ENCODE measurements at places on chromosomes 6 and 20. TPM values are rescaled to one million over a fixed set of nuclear protein-coding genes. Genes with fewer than 3 reads are reported as not detected.

The TFAP2C gene
- not detected for total RNA-seq

The EPM2A gene
- 10.6 TPM for total RNA-seq

The DEFB132 gene
- total RNA-seq: not detected

The PLEKHG1 gene
- 5.6 TPM for total RNA-seq

The NRSN1 gene
- not detected for total RNA-seq

The TNXB gene
- total RNA-seq: 12.3 TPM

The ADIG gene
- total RNA-seq: not detected

The SOX18 gene
- not detected for total RNA-seq

The SEL1L2 gene
- total RNA-seq: not detected

The ANKEF1 gene
- 4.1 TPM for total RNA-seq

The RFX6 gene
- not detected for total RNA-seq

The OR2H2 gene
- not detected for total RNA-seq

GRCh38 chr6:33877982-33878535 is 74.3 kb upstream of the MLN start:
- DNase-seq: no peak

- no peak for DNase-seq
Measured at GRCh38 chr6:117423754-117424153, 2.0 kb downstream of the ROS1 start.

GRCh38 chr6:25484900-25485299 is 167.1 kb upstream of the SCGN start:
- DNase-seq: no peak

- no peak for DNase-seq
Measured at GRCh38 chr6:41474213-41474933, 71.8 kb upstream of the FOXP4 start.

DNA sequence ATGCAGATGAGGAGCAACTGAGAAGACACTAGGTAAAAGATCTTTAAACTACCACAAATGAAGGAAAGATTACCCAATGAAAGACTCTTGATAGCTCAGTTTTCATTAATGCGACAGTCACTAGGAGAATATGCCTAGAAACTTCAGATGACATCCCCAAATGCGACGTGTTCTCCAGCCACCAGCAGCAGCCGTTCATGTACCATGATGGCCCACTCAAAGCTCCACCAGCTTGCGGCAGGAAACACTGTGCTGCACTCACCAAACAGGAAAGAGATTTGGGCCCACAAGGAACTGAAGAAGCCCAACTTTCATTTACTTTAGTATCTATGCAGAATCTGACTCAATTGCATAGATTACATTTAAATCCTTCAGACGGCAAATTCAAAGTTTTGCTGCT is 7.5 kb downstream of the DIDO1 start:
- DNase-seq: peak; percentile 40

GRCh38 chr20:17827759-17828559 is 128.2 kb downstream of the BANF2 start:
- no peak for DNase-seq

DNA sequence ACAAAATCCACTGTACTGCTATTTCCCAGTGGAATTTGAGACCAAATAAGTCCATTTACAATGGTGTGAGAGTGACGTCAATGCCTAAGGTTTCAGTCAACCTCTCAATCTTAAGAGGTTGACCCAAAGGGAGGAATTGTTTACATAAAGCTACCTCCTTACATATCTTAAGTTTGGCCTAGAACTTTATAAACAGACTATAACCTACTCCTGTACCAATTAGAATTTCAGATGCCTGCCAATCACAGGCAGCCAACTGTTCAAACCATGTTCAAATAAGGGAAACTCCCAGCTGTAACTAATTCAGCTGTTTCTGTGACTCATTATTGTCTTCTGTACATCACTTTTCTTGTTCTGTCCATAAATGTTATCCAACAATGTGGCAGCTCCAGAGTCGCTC is 14.5 kb downstream of the LGSN start:
- DNase-seq: no peak

- DNase-seq: no peak
Measured at GRCh38 chr6:87210979-87211378, 55.6 kb downstream of the ZNF292 start.

DNA sequence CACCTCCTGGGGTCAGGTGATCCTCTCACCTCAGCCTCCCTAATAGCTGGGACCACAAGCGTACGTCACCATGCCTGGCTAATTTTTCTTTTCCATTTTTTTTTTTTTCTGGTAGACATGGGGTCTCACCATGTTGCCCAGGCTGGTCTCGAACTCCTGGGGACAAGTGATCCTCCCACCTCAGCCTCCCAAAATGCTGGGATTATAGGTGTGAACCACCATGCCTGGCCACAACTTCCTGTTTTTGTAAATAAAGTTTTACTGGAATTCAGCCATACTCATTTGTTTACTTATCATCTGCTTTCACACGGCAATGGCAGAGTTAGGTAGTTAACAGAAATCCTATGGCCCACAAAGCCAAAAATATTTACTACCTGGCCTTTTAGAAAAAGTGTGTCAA is 7.8 kb upstream of the RUNX2 start:
- no peak for DNase-seq

DNA sequence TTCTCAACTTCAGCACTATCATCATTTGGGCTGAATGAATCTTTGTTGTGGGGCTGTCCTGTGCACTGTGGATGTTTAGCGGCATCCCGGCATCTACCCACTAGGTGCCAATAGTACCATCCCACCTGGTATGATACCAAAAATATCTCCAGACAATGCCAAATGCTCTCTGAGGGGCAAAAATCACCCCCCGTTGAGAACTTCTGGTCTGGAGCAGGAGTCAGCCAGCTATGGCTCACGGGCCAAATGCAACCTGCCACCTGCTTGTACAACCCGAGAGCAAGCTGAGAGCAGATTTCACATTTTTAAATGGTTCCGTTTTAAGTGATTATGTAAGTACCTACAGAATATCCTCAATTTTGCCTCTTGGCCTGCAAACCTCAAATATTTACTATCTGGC is 26.8 kb downstream of the KCNB1 start:
- no peak for DNase-seq

DNA sequence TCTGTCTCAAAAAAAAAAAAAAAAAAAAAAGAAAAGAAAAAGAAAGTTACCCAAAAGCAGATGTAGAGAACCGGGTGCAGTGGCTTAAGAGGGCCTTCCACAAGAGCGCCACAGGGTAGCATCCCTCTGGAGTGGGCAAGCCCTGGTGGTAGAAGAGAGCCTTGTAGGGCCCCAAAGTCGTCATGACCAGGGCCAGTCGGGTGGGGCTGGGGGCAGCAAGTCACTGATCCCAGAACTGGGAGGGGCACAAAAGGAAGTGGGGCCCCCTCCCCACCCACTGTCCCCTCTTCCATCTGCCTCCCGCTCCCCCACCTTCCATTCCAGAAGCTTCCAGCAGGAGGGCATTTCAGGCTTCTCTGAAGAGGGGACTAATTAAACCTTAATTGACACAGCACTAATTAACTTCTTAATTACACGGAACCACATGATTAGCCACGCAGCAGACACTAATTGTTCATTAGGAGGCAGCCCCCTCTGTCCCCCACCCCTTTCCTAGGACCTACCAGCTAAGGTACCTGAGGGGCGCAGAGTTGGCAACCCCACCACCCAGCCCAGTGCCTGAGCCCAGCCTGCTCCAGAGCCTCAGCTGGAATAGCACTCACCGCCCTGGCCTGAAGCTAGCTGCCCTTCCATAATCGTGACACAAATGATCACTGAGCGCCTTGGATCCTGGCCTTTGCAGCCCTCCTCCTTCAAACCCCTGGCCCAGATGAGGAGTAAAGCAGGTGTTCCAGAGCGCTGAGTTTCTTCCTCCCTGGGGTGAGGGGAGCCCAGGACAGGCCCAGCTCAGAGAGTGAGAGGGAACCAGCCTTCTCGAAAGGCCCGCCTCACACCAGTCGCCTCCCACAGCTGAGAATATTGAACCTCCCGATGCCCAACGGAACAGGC is 34.8 kb downstream of the MDFI start:
- no peak for DNase-seq

DNA sequence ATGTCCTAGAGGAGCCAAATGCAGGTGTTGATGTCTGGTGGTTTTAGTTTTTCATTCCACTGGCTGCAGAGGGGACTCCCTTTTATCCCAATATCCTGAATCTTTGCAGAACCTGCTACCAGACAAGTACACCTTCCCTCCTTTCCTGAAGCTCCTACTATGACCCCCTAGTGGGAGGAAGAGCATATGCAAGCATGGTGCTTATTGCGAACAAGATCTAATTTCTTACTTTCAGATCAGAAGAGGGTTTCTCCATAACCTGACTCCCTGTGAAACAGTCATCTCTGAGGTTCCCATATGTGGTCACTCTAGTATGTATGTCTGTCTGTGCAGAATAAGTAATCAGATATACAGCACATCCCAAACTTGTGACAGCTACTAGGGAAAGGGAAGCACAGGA is 277.2 kb downstream of the ARHGAP18 start:
- no peak for DNase-seq

- no peak for DNase-seq
Measured at GRCh38 chr6:165013701-165014100, 295.7 kb downstream of the C6orf118 start.

GRCh38 chr20:46635514-46636136 is 15.6 kb downstream of the SLC13A3 start:
- DNase-seq: no peak

DNA sequence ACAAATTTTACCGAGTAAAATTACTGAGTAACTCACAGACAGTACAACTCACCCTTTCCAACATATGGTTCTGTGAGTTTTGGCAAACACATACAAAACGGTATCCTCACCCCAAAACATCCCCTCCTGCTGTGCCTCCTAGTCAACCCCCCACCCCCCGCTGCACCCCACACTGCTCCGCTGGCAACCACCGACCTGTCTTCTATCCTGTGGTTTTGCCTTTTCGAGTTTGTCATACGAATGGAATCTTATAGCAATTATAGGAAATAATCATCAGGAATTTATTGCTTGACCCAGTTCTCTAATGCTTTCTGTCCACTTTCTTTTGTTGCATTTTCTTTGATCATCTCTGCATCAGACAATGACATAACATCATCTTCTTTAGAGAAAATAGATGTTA is 312.3 kb downstream of the KIF16B start:
- DNase-seq: no peak

DNA sequence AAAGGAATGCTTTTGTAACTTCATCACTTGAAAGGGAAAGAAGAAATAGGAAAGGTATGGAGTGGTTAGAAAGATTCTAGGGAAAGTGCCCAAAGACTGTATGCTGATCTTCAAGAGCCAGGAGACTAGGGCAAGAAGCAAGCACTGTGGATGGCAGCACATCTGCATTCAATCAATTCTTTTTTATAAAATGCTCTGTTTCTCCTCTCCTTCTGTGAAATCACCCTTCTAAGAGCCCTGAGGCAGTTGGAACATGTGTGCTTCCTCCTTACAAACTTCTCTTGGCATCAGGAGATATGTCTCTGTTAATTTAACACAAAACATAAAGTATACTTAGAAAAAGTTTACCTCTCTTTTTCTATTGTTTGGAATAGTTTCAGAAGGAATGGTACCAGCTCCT is 1162.2 kb upstream of the GJE1 start:
- DNase-seq: no peak

- no peak for DNase-seq
Measured at GRCh38 chr20:32216179-32217142, 8.8 kb downstream of the POFUT1 start.

- no peak for DNase-seq
Measured at GRCh38 chr6:84317463-84317862, 90.0 kb upstream of the CEP162 start.

GRCh38 chr6:4420160-4420865 is 284.9 kb upstream of the ECI2 start:
- no peak for DNase-seq

DNA sequence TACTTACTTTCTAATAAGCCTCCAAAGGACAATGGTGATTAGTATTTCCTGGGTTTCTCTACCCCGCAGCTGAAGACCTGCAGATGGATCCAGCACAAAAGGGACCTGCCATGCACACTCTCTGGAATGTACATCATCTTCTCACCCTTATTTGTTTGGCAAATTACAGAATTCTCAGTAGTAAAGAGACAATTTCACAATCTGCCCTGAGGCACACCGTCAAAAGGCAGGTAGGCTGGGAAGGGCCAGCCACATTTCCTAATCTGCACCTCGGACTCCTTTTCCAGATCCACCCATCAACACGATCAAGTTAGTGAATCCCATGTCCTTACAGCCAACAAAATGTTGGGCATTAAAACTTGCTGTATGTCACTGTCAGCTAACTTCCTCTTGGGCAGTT is 4.9 kb downstream of the OVOL2 start:
- no peak for DNase-seq

DNA sequence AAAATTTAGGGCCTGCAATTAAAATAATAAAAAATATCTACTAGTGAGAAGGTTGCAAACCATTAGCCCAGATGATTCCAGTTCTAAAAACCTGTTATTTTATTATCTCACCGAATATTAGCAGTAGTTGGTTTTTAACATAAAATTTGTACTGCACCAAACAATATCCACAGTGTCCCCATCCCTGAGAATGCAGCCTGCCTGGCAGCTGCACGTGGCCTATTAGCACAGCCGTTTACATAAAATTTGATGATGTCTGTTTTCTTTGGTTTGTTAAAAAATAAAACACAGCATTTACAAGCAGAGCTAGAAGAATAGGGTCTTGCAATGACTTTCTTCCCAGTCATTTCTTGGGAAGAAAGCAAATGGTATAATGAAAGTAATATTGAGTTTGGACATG is 58.2 kb downstream of the FUT9 start:
- no peak for DNase-seq

DNA sequence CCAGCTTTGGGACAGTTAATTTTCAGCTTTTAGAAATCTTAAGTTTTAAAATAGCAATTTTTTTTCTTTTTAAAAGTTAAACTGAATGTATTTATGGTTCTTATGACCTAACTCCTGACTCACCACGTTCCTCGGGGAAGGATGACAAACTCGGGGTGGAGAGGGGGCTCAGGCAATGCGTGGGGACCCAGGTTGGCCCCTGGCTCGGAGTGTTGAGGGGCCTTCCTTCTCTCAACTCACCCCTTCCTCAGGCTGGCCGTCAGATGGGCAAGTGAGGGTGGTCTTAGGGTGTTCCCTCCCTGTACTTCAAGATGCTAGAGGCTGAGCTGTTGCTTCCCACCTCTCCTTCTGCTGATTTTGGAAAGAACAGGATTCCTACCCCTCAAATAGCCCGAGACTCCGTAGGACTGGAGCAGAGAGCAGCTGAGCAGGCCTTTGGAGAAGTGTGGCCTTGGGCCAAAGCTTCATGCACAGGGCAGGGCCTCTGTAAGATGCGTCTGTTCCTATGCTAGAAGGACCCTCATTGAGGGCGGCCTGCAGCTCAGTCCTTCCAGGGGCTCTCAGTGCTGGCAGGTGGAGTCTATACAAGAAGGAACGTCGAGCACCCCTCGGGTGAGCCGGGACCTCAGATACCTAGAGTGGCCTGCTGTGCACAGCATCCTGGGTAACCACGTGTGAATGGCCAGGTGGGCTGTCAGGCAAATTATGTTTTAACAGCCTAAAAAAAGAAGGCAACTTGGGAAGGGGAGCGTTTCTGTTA is 79.3 kb downstream of the TCP11 start:
- DNase-seq: no peak

GRCh38 chr6:146548898-146549374 is 5.3 kb downstream of the RAB32 start:
- DNase-seq: no peak

DNA sequence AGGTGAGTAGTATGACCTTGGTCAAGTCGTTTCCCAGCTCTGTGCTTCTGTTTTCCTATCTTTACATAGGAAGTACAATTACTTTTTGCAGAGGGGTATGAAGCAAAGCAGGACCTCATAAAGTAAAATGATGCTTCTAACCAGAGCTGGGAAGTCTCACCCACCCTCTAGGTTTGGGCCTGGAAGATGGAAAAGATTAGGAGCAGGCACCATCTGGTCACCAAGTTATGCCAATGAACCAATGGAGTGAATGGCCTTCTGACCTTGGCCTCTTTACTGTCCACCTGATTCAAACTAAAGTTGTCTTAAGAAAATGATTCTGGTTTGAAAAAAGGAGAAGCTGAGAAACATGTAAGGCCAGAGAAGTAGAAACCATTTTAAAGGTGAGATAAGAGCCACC is 68.9 kb upstream of the CTNNBL1 start:
- DNase-seq: no peak

Measured in T-cell (primary cell).